ENCODE measurements at places on chromosomes 6 and 20.

DNA sequence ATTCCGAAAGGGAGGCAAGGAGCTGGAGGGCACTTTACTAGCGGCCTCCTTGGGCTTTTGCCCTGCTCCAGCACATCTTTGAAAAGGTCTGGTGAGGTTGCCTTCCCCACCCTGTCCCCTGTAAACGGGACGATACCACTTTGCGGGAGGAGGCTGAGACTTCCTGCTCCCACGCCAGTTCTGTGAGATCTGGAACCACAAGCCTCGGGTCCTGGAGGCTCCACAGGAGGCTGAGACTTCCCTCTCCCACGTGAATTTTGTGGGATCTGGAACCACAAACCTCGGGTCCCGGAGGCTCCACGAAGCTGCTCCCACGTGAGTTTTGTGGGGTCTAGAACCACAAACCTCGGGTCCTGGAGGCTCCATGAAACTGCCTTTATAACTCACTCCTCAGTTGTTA lies 209.3 kb downstream of the DLL1 start:
- DNase-seq = no peak

DNA sequence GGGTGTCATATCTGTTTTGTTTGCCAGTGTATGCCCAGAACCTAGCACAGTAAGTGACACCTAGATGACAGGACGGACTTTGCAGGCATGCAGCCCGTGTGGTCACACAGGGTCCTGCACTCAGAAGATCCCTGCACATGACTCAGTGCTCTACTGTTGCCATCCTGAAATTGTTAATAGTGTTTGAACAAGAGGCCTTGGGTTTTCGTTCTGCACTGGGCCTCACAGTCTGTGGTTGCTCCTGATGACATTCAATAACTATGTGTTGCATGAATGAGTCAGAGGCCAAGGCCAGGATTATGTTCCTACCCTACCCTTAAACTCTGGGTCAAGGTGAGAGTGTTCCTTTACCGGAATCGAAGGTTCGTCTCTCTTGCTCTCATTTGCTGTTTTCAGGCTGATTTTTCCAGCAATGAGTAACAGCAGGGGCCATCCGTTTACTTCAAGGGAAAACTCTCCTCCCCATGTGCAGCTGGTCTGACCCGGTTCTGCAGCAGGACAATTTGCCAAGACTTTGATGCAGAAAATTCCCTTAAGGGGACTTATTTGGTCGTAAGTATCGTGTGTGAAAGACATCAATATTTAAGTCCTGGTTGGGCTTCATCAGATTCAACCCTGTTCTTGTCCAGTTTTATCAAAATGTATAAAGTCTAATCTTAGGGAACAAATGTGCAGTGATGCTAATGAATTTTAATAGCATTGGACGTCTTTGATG lies 13.0 kb upstream of the PFDN4 start:
- no peak for DNase-seq

GRCh38 chr6:144411531-144412165 lies 126.5 kb downstream of the UTRN start:
- no peak for DNase-seq

DNA sequence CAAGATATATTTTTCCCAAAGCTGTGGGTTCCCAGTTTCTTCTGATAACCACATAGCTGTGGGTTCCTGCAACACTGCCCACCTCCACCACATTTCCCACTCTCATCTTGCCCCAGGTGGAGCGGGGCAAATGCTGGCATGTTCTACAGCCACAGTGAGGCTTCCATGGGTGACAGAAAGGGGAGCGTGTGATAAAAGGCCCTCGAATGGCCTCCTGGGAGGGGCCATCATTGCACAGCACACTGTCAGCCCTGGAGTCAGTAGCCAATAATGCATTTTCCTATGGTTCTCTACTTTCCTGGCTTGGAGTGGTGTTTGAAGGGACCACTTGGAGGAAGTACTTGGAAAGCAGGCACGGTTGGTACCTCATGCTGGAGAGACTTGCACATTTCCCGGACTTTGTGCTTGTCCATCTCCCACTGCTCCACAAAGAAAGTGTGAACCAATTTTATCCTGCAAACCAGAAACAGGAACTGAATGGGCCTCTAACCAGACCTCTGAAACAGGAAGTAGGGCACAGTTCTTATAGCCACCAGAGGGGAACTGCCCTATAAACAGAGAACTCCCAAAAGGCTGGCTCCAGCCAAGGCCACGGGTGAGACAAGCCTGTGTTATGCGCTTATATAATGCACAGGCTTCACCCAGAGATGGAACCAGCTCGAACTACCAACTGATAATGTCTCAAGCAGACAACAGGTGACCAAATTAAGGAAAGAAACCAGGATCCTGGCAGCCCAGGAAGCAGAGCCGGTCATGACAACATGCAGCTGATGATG lies 8.6 kb downstream of the MAP3K5 start:
- DNase-seq = no peak

DNA sequence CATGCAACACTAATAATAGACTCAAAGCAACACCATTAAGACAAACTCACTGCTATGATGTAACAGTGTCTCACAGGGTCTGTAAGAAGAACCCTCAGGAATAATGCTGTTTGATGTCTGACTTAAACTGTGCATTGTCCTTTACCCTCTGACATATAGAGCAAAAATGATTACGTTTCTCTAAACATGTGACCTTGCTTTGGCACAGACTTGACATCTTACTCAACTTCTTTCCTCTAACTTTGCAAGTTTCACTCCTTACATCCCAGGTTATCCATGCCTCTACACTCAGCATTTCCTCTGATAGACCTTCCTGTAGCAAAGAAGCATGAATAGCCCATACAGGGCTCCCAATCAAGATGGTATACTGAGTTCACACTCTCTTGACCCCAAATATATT lies 252.7 kb downstream of the UST start:
- DNase-seq = no peak

DNA sequence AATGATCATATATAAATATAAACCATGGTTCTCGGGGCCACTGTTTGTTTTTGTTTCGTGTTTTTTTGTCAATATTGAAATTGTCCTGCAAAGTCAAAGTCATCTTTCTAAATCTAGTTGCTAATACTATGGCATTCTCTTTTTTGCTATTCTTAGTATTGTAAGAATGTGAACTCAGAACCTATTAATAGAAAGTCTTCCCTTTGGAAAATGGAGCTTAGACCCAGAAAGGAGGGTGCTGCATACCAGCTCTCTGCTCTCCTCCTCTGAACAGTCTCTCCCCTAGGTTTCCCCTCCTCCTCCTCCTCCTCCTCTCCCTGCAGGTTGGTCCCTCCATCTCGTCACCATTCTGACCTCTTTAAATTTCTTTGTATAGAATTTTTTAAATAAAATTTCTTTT lies 150.4 kb upstream of the CCN2 start:
- DNase-seq = no peak

GRCh38 chr6:43762966-43763695 lies 6.9 kb upstream of the VEGFA start:
- no peak for DNase-seq

- DNase-seq = no peak
Measured at GRCh38 chr6:33624856-33625255, 3.7 kb downstream of the ITPR3 start.

GRCh38 chr6:93794166-93794565 lies 374.8 kb upstream of the EPHA7 start:
- DNase-seq = no peak

DNA sequence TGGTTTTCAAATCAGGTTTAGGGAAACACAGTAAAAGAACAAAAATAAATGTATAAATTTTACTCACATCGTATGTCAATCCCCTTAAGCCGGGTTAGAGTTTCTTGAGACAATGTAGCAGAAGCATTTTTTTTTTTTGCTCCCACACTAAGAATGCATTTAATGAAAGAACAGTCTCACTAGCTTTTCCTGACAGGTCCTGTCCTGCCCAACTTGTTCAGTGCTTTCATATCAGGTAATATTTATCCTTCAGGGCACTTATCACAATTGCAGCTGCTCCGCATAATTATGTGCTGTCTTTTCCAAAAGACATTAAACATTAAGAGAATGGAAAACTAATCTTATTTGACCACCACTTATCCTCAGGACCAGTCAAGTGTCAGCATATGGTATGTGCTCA lies 632.0 kb downstream of the HTR1B start:
- DNase-seq = no peak

GRCh38 chr6:163919652-163920051 lies 505.1 kb downstream of the QKI start:
- no peak for DNase-seq

DNA sequence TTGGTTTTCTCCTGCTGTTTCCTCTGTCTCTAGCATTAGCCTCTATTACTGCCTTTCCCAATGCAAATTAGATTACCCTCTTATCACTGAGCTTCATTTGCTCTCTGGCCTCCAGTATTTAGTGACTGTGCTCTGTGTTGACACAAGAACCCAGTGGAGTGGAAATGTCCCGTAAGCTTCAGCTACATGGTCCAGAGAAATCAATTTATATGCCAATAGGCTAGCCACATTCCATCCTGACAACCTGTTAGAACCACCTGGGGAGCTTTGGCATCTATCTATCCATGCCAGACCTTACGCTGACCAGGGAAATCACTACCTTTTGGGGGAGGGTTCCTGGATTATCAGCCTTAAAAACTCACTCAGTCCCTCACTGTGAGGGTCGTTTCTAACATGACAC lies 459.6 kb downstream of the UTRN start:
- no peak for DNase-seq

- no peak for DNase-seq
Measured at GRCh38 chr6:155162682-155163081, 101.1 kb upstream of the CLDN20 start.

DNA sequence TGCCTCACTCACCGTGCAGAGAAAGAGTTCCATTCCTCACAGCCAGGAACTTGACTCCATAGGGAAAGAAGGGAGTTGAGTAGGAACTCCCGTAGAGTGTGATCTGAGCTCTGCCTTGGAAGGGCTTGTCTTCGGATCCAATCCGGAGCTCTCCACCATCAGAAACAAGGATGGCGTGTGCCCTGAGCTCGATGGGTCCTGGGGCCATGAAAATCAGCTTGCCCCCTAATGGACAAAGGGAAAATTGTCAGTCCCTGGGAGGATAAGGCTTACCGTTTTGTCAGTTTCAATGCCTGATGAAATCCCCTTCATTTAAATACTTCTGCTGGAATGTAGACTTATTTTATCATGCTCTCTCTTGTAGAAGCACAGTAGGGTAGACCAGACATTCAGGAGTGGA lies 153.3 kb downstream of the PKHD1 start:
- peak; percentile 35 for DNase-seq

- no peak for DNase-seq
Measured at GRCh38 chr6:96184798-96185197, 169.0 kb downstream of the FUT9 start.

- no peak for DNase-seq
Measured at GRCh38 chr6:90135667-90136066, 161.0 kb downstream of the BACH2 start.

DNA sequence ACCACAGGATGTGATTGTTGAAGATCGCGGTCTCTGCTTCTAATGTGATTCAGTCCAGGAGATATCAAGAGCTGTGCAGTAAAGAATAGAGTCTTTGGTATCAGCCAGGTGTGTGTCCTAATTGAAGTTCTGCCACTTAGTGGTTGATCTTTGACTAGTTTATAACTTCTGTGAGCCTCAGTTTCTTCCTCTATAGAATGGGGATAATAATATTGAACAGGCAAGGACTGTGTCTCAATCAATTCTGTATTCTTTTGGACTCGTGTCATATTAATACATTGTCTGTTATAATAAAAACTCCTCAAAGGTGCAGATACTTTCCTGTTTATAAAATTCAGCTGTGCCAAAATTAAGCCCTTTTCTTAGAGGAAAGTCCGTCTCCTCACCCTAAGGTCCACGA lies 23.1 kb upstream of the NCOA6 start:
- no peak for DNase-seq

DNA sequence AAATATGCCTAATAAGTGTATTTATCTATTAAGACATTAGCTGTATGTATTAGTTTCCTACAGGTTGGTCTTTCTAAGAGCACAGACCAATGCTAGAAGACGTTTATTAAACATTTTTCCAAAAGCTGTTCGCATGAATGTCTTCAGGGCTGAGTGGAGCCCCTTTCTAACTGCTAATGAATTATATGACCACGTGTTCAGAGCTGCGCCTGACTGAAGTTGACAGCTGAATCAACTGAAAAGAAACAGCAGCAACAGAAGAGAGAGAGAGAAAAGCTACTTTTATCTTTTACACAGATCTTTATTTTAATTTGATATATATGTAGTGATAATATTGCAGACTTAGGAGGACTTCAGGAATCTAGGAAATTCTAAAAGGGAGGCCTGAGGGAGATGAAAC lies 75.2 kb upstream of the ARID1B start:
- DNase-seq = no peak

DNA sequence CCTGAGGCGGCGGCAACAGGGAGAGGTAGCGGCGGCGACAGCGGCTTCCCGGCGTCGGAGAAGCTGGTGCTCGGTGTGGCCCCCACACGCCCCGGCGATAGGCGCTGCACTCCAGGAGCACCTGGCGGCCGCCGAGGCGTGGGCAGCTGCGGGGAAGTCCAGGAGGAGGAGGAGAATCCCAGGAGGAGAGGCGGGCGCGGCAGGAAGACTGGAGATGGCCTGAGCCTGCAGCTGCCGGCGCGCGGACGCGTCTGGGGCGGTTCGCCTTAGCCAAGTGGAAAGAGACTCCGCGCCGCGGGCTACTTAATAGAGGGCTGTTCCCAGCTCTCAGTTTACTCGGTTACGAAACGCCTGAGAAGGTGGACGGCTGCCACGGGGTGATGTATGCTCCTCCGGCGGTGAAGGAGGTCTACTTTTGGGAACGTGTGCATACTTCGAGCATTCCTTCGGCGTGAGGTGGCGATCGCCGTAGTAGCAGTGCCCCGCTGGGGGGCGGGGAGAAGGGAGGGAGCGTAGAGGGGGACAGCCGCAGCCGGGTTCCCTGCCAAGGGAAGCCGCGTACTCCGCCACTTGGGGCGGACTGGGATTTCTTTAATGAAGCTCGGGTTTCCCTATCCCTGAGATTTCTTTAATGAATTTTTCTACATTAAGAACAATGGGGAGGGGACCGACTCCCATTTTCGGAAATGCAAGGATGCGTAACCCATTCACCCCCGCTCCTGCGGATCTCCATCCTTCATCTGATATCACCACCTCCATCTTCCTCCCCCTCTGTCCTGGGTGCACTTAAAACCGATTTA lies at the start of gene COL12A1:
COL12A1 (minus strand) TSS at position 278 of the 800 bp plus-strand sequence. CDS start 3,261 bp downstream, outside the sequence.
- peak; percentile 60 for DNase-seq

DNA sequence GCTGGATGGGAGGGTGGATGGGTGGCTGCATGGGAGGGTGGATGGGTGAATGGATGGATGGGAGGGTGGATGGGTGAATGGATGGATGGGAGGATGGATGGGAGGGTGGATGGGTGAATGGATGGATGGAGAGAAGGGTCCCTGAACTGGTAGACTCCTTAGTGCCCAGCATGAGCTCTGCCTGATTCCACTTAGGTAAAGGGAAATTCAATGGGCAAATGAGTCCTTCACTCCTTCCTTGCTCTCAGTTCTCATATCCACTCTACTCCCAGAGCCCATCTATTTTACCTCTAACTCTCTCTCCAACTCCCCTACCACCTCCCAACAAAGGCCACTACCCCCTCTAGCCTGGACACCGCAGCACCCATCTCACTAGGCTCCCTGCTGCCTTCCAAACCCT lies 29.2 kb upstream of the NOL4L start:
- DNase-seq = no peak

DNA sequence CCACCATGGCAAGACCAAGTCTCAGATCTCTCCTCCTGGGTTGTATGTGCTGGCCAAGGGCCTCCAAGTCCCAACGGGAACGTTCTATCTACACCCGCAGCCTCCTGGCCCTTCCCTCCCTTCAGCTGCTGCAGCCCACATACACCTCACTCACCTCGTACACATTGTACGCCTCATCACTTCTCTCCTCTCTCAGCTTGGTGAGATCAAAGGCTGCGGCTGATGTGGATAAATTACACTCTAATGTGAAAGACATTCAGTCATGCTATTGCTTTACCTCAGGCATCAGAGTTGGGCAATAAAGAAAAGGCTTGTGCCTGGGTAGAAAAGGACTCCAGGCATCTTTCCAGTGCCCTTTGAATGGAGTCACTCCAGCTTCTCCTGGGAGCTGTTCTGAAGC lies 135.3 kb upstream of the FOXQ1 start:
- DNase-seq = no peak

Data from WERI-Rb-1 (cell line).